ENCODE measurements at places on chromosomes 7 and 10. TPM values are rescaled to one million over a fixed set of nuclear protein-coding genes. Genes with fewer than 3 reads are reported as not detected.

DNA sequence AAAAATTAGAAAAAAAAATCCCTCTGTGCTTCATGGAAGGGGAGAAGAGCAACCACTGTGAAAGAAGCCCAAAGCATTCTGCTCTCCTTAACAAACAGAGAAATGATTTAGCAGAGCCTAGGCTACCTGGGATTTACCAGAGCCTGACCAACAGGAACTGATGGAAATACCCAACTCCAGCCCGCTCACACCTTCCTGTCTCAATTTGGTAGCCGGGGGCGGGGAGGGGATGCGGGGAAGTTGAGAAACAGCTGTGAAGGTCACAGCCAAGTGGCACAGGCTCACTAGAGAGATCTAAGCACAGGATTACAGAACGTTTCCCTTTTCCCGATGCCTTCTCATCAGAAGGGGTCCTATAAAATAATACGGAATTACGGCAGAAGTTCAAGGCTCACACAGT is 17.6 kb downstream of the RSU1 start:
- peak; percentile 41 for DNase-seq

DNA sequence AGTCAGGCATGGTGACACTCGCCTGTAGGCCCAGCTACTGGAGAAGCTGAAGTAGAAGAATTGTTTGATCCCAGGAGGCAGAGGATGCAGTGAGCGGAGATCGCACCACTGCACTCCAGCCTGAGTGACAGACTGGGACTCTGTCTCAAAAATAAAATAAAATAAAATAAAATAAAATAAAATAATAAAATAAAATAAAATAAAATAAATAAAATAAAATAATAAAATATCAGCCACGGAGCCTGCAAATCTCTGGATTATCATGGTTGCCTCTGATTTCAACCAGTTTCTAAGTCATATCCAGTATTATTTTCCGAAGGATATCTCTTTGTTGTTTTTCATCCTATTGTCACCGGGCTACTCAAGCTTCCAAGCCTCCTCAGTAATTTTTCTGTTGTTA is 51.7 kb upstream of the FZD8 start:
- no peak for DNase-seq

Gene ZNF736
- 4.6 TPM for polyA plus RNA-seq

DNA sequence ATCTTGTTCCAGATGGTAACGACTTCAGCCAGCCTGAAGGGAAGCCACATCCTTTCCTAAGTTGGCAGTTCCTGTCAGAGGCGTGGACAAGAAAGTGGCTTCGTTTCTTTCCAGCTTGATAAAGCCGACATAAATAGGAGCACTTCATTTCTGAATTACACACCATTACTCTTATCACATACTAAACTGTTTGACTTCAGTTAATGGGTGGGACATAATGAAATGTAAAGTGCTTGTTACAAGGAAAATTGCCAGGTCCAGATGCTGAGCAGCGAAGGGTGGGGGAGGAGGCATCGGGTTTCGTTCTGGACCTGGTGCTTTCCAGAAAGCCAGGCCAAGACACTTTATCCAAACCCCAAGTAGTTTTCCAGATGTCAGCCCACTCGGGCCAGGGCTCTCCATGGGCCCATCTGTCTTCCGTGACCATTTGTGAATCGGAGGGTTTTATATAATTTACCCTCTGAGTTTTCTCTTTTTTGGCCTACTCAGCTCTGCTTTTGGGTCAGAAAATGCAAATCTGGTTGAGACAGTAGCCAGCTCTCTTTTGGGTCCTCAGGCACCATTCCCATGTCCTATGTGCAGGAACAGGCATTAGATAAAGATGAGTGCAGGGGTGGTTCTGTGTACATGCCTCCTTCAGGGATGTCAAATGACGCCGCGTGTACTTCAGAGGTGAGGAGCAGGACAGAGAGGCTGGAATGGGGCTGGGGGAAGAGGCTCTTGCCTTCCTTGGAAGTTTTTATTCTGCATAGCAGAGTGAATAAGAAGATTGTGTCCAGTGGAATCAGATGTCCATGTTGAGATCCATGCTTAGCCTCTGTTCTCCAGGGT is 90.2 kb downstream of the TACC2 start:
- no peak for DNase-seq

DNA sequence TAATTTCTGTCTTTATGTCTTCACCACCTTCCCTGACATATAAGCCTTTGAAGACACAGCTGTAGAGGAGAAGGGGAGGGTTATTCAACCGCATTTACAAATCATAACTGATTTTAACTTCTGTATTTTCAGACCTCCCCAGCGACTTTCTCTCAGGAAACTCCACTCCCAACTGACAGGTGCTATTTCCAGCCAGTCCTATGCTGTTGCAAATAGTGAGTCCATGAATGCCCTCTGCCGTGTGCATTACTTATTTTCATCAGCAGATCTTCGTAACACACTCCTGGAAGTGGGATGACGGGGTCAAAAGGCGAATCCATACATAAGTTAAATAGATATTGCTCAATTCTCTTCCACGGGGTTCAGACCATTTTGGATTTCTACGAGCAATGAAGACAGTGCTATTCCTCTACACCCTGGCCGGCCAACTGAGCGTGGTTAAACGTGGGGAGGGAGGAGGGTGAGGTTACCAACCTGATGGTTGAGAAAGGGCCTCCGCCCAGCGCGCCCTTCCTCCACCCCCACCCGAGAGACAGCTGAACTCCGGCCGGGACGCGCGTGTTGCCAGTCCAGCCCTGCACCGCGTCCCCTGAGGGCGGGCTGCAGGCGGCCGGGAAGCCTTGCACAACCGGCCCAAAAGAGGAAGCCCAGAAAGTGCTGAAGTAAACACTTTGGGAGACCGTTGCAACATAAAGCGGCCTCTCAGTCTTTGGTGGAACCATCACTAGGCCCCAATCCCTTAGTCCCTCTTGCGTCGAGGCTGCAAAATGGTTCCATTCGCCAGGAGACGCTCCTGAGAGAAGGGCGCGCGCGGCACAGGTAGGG is at the start of gene APBB1IP:
Gene APBB1IP, plus strand, starts transcription at position 705 of the 825 bp plus-strand sequence. CDS start 53,986 bp downstream, outside the sequence.
- DNase-seq: peak; percentile 71
